AG08395 (cell line): ENCODE measurements at places on chromosomes 5 and 9.

DNA sequence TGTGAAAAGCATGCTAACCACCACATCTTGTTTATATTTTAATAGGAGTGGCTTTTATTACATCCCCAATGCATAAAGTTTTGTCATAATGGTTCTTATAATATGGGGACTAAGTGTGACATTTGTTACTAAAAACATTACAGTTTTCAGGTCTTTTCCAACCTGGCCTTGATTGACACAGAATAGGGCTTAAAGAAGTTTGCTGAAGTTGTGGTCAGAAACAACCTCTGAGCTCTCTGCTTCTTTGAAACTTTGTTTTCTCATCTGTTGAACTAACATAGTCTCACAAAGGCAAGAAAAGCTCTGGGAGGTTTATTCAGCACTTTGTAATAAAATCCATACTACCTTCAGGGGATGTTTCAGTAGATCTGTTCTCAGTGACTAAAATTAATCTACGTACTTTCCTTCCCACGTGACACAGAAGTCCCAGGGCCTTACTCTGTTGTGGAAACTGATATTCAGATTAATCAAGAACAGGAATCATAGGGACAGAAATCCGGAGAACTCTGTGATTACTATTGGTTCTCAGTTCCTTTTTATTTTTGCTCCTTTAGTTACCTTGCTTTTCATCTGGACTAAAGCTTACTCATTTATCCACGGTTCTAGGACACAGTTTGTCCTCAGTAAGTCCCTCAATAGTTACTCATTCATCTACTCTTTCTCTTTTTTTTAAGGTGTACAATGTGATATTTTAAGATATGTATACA lies 289.0 kb upstream of the EFNA5 start:
- DNase-seq, result no peak

DNA sequence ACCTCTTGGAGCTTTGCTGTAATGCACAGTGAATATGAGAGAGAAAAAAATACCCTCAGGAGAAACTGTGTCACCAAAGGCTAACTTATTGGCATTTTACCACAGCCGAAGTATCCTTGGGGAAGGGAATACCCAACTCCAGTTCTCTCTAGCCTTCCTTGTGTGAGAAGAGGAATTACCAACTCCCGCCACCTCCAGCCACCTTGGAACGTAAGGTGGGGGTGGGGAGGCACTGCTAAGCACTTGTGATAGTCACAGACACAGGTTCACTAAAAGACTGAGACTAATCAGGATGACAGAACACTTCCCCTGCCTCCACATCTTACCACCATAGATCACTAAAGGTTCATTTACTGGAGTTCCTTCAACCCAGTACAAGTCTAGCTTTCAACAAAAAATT lies 102.0 kb upstream of the ADAMTS19 start:
- DNase-seq, result no peak

GRCh38 chr5:15031180-15031579 lies 159.6 kb upstream of the ANKH start:
- no peak for DNase-seq

DNA sequence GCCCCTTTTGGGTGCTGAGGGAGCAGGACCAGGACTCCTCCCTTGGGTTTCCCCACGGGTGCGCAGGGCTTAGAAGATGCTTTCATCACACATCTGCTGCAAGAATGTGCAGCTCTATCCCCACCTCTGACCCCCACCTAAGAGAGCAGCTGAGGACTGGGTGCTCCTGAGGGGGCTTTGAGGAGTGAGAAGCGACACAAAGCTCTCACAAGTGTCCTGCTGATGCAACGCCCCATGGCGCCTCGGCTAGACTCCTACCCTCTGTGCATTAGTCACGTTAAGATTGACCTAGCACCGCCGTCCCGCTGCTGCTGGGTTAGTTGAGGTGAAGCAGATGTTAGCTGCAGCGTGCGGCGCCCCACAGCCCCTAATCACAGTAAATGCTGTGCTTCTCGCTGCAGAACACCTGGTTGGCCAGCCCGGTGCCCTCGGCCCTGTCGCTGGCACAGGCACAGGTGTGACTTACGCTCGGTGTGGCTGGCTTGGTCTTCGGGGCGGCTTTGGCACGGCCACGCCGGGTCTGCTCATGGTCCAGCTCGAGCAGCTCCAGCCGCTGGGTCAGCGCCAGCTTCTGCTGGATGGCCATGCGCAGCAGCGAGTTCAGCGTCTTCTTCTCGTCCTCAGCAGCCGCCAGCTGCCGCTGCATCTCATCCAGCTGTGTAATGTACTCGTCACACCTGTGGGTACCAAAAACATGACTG lies 45.0 kb upstream of the IPPK start:
- DNase-seq, result no peak

GRCh38 chr5:120767178-120767820 lies 303.2 kb downstream of the PRR16 start:
- peak; percentile 3 for DNase-seq

- DNase-seq, result no peak
These were observed 69.6 kb downstream of the ANKRD33B start for GRCh38 chr5:10633271-10634049.

- DNase-seq, result no peak
These were observed 239.9 kb downstream of the FSTL4 start for GRCh38 chr5:133372293-133372937.

GRCh38 chr5:180142824-180143610 lies 66.0 kb downstream of the RASGEF1C start:
- no peak for DNase-seq

DNA sequence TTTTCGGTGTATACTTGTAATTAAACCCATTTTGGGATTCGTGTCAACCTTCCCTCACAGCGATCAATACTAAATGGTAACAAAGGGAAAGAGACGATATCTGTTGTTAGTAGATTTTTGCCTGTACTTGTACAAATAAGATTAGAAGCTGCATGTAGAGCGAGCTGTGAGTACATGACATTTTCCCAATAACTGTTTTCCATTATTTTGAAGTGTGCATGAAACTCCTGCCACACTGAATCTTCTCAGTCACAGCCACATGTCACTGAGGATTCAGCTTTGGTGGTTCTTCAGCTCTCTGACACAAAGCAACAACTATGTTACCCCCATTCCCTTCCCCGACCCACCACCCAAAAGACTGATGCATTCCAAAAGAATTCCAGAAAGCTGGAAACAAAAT lies 685.6 kb downstream of the EFNA5 start:
- DNase-seq, result no peak

GRCh38 chr9:133120501-133121197 lies 391 bp downstream of the RALGDS start:
- no peak for DNase-seq
